ENCODE measurements at places on chromosomes 1 and 21. TPM values are rescaled to one million over a fixed set of nuclear protein-coding genes. Genes with fewer than 3 reads are reported as not detected.

Gene DNAJC28
- total RNA-seq = 0.60 TPM

- no peak overlapping the region for H3K4me3 ChIP-seq
- DNase-seq = no peak
- no peak overlapping the region for H3K27ac ChIP-seq
- no peaks in the 10 kb centered on the region for H3K27me3 ChIP-seq
- no peaks in the 10 kb centered on the region for H3K4me1 ChIP-seq
Observed at GRCh38 chr1:78387871-78388270, 102.9 kb upstream of the PTGFR start.

Gene HMGCS2
- total RNA-seq = not detected

DNA sequence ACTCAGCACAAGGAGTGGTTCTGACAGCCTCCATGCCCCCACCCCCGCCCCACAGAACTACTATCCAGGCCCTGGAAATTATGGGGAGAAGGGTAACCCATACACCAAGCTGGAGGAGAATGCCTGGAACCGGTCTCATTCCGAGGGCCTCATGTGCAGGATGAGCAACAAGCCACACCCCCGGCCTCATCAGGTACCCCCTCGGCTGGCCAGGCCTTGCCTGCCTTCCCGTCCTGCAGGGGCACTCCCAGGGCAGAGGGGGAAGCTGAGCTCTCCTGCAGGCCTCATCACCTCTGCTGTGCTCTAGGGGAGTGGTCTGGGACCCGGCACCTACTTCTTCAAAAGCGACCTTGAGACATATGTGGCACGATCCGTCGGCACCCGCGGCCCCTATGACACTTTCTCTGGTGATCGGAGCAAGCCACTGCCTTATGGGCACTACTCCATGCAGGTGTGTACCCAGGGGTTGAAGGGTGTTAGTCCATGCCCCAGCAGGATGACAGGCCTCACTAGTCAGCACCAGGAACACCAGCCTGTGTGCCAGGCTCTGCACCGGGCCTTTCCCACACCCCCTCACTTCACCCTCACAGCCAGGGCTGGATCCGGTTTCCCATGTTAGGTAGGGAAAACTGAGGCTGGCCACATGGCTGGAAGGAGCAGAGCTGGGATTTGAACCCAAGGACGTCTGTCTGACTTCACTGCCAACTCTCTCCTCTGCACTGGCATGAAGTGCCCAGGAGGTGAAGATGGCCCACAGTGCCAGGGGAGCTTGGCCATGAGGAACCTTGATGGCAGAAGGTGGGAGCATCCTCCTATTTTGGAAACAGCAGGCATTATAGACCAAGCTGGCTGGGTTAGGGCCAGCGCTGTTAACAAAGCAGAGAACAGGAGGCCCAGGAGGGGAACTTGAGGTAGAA, 10.9 kb upstream of the TTC22 start:
- DNase-seq = no peak
- H3K36me3 ChIP-seq = no peaks in the 10 kb centered on the region
- H3K4me3 ChIP-seq = no peak overlapping the region
- no peak overlapping the region for H3K27ac ChIP-seq
- H3K27me3 ChIP-seq = no peaks in the 10 kb centered on the region

Gene UTS2
- total RNA-seq = 0.27 TPM

DNA sequence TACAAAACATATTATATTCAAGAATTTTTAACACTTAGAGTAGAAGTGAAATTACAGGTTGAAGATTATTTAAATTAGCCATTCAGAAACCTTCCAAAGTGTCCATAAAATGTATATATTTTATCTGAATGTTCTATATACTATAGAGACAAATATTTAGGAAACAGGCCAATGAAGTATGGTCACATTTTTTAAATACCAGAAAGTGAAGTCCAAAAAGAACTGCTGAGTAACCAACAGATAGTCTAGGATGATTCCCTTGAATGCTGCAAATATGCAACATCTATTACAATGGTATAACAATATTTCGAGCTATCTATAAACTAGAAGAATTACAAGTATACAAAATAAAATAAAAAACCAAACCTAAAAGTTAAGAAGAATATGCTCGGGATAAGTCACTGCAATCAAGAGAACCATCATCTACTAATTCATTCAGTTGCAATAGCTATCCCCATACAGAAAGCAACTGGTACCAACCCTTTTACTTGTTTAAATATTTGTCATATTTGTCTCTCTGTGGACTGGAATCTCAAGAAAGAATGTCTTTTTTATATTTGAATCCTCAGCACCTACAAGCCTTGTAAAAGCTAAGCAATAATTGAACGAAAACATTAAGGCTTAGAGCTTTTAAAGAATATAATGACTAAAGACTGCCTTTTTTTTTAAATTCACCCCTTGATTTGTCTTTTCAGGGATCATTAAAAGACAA, 8.1 kb downstream of the ODF2L start:
- H3K27me3 ChIP-seq = no peaks in the 10 kb centered on the region
- DNase-seq = no peak
- H3K4me1 ChIP-seq = peaks cover 22% of the 10 kb centered on the region
- H3K36me3 ChIP-seq = no peaks in the 10 kb centered on the region
- H3K27ac ChIP-seq = no peak overlapping the region

- H3K27me3 ChIP-seq = peaks cover 11% of the 10 kb centered on the region
- no peak overlapping the region for H3K27ac ChIP-seq
- no peak for DNase-seq
Observed at GRCh38 chr1:203129501-203130231, 2.1 kb downstream of the ADORA1 start.
